Left cardiac atrium (tissue), 4 donors: ENCODE measurements at places on chromosomes 7 and 10. TPM values are rescaled to one million over a fixed set of nuclear protein-coding genes. Genes with fewer than 3 reads are reported as not detected.

The SLC39A12 gene
- not detected for total RNA-seq

The HYAL4 gene
- total RNA-seq: not detected

- no peak for DNase-seq
These were observed 714.1 kb downstream of the AUTS2 start for GRCh38 chr7:70312336-70312735.

The POM121L12 gene
- total RNA-seq: not detected

GRCh38 chr10:94602729-94603515 lies 57.3 kb downstream of the HELLS start:
- DNase-seq: no peak

- DNase-seq: no peak
These were observed 191.5 kb downstream of the MGMT start for GRCh38 chr10:129658376-129659072.

DNA sequence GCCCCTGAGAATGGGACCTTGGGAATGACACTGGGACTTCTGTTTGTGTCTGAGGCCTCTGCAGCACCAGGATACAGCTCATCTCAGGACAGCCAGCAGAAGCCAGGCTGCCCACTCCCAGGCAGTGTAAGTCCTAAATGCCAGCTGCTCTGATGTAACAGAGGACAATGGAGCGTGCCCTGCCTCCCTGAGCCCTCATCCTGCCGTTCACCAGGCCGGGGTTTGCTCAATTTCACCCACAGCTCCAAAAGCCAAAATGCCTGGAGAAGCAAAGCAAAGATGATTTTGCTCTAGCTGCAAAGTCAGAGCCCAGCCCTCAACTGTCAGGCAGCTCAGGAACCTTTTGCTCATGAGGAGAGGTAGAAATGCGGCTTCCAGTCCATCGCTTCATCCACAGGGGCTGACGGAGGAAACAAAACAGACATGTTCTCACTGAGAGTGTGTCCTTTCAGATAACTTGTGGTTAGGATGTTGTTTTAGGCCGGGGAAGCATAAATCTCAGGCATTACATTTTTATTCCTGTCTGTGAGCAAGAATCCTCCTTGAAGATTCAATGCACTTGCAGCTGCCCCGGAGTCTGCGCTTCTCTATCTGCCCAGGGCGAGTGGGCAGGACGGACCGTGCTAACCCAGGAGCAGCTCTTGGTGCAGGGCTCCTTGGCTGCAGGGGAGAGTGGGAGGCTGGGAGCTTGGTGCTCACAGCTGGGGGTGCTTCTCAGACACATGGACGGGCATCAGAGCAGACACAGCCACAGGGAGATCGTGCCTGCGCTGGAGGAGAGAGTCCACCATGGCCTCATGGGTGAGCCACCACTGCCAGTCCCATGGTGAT lies 83.2 kb upstream of the CHST15 start:
- DNase-seq: no peak
